Stimulated activated CD8-positive, alpha-beta memory T cell treated with anti-CD3 and anti-CD28 coated beads, Interleukin-4, amount 100 ng/mL, for 48 hours (primary cell): ENCODE measurements at places on chromosomes 2 and 18.
A peak's percentile ranks its signal among the peaks of the same experiment; 100 is the strongest.

- DNase-seq: peak; percentile 34
Observed at GRCh38 chr18:56532176-56532840, 106.1 kb downstream of the TXNL1 start.

DNA sequence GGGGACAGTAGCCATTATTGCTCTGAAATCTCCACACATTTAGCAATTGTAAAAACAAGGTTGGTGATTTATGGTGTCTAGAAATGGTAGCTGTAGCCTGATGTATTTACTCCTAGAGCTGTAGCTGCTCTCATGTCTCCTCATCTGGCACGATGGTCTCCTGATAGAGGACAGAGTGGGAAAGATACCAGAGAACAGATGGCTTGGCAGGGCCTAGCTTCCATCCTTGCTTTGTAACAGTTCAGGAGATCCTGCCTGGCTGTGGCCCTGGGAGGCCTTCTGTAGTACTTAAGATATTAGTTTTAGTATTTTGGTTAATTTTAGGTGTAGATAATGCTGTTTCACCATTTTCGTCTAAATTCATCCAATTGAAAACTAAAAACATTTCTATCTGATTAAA lies 6.7 kb downstream of the ATG16L1 start:
- DNase-seq: no peak

DNA sequence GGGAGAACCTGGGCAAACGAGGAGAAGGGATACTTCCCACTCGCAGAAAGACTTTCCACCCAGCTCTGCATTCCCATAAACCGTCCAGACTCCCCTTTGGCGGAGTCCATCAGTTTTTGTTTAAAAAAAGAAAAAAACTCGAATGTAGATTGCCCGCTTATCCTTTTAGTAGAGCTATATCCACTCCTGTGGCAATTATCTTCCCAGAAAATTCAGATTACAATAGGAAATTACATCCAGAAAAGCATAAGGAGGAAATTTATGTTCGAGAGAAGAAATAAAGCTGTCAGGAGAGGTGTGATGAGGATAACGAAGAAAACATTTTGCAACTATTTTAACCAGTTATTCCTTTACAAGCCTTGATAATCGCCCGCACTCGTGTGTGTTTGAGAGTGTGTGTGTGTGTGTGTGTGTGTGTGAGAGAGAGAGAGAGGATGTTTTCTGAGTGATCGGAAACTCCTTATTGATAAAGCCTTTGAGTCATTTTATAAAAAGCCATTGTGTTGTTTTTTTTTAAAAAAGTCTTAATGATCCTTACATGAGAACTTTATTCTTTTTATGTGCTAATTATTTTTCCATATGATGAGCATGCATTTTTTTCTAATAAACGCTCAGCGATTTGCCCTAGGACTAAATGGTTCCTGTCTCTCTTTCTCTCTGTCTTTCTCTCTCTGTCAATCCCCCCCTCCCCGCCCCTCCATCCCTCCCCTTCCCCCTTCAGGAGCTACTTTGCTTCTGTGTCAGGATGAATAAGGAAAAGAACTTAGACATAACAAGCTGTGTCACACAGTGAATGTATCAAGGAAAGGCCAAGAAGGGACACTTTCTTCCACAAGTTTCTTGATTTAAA lies 1.1 kb upstream of the PPP3R1 start:
- no peak for DNase-seq

- no peak for DNase-seq
Observed at GRCh38 chr2:46779447-46779941, 136.1 kb downstream of the MCFD2 start.

DNA sequence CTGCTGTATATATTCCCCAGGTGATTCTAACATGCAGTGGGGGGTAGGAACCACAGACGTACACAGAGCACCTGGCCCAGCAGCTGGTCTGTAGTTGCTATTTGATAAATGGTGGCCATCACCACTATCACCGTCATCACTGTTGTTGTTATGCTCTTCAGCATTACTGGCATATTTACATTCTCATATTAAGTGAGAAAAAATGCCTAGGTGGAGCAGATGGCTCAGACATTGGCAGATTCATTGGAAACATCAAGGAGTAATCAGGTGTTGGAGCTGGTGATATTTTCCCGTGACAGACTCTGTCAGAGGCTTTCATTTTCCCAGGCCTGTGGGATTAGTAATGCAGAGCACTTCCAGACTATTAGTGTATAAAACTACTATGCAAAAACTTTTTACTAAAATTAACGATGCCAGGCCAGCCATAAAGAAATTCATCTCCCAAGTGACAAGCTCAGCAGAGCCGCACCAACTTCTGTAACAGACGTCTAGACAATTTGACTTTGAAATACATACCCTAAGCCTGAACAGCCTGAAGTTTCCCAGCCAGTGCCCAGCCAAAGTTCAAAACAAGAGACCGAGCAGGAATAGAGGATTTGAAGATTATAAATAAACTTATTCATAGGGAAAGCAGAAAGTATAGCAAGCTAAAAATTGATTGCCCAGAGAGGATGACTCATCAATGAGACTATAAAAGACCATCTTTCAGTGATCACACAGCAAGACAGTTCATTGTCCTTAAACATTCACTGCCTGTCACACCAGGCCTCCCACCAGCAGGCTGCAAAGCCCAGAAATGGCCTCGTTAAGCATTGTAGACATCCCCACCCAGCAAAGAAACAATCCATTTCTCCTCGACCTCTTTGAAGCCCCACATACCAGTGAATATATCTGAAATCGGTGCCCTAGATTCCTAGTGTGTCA lies 247.4 kb upstream of the CHAC2 start:
- DNase-seq: no peak

DNA sequence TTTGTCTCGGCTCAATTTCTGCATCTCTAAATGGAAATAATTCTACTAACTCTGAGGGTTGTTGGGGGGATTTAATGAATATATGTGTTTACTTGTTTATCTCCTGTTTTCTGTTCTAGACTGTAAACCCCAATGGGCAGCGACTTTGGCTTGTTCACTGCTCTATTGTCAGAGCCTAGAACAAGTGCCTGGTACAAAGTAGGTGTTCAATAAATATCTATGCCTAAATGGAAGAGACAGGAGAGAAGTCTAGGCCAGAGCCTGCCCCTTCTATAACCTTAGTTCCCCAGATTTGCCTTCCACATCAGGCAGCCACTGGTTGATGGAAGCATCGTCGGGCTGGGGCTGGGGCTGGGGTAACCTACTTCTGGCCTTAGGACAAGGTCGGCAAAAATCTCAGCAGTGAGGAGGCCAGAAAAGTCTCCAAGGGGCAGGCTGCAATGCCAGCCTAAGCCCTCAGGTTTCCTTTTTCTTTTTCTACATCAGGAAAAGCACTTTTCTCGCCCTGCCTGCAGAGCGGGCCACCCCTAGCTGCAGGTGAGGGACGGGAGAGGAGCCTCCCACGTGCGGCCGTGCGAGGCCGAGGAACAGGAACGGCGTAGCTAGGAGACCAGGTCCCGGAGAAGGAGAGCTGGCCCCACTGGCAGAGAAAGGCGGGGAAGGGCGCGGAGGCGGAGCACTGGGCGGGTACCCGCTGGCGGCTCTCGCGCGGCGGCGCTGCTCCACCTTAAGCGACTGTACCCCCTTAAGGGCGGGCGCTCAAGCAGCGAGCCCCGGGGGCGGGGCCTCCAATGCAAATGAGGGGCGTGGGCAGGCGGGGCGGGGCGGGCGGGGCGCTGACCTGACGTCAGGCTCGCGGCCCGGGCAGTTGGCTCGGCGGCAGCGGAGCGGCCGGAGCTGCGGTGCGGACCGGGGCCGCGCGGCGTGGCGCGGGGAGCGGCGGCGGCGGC lies at the start of gene CNNM4:
Gene CNNM4, plus strand, starts transcription at position 867 of the 950 bp plus-strand sequence. CDS start 98 bp downstream, outside the sequence.
- peak; percentile 95 for DNase-seq

DNA sequence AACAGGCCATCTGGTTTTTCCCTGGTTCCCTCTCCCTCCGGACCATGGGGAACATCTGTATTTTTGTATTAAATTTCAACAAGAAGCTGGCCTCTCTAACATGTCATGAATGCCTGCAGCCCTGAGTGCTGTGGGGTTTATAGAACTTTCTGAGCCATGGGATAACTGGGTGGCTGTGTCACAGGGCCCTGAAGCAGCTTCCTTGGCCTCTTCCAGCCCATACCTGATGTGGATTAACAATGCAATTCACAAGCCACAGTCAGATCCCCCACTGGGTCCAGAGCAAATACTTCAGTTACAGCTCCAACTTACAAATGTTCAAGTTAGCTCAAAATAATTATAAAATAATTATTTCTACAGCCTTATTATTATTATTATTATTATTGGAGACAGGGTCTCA lies 307.8 kb upstream of the CELF4 start:
- no peak for DNase-seq

GRCh38 chr2:218381916-218382366 lies at the start of gene SLC11A1:
TSS of gene SLC11A1 (plus strand) at chr2:218382273. CDS start at chr2:218382369, 96 bp downstream.
- no peak for DNase-seq

DNA sequence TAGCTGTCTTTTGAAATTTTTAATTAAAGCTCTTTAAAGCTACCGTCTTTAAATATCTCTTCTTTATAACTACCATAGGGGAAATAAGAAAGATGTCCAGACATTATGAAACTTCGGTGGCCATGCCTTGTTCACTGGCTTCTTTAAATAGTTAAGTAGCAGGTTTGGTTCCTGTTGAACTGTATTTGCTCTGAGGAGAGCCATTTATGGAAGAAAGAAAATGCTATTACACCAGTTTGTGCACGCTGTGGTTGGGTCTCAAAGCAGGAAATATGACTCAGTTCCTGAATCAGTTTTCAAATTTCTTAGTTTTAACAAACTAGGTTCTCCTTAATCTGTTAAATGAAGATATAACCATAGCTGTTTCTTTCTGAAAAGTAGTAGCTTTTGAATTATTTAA lies 12.2 kb downstream of the ARPC2 start:
- DNase-seq: no peak

DNA sequence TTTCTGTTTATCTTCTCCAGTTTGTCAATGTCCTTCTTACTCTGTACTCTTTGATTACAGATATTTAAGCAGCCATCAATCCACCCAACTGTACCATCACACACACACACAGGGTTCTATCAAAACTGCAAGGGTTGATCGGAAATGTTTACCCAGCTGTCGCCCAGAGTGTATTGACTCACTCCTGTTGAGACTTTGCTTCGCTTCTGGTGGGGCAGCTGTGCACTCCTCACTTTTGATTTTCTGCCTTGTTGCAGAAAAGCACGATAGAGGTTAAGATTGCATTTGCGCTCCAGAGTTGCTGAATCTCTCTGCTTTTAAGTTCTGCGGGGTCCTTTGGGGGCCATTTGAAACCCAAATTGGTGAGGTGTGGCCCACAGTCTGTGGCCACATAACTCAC lies 216.2 kb downstream of the SETBP1 start:
- no peak for DNase-seq

- no peak for DNase-seq
Observed at GRCh38 chr2:150742094-150742493, 254.6 kb upstream of the RND3 start.

DNA sequence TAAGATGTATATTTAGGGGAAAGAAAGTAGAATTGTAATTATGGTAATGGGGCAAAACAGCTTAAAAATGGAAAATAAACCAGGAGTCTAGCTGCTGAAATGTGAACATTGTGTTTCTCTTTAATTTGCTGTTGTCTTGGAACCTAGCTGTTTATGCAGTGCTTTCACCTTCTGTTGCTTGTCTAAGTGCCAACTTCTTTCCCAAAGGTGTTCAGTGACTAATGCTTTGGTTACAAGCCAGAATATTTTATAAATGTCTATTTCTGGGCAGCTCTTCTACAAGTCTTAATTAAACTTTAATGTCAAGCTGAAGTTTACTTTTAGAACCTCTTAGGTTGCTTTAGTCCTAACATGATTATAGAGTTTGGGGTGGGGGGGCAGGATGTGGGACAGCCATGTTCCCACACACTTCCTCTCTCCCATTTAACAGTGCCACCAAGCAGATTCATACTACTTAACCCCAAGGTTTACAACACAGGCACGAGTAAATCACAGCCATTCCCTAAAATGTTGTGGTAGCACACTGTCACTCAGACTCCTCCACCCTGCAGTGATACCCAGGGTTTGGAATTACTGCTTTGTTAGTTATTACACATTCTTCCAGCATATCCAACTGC lies 60.6 kb downstream of the ITGA4 start:
- no peak for DNase-seq

DNA sequence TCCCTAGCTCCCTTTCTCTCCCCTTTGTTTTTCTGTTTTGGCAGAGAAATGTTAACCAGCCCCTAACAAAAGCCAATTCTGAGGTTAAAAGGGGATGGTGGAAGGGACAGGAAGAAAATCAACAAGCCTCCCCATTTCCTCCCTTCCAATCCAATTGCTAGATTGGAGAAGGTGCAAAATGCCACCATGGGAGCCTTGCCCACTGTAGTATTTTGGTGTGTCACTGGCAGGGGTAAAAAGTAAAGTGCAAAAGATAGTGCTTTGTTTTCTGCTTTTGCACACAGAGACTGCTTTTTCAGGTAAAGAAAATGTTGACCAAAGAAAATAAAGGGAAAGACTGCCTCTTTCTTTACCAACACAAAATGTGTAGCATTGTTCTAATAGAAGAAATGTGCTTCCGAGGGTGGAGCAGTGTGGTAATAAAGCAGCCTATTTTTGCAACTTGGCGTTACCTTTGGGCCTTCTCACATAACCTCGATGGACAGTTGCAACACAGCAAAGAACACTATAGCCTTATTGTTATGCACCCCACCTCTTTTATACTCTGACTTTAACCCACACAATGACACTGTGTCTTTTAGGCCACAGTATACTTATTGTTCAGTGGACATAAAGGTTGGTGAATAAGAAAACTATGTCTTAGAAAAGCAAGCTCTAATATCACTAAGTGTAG lies 861.8 kb downstream of the BCL11A start:
- no peak for DNase-seq

GRCh38 chr2:23312996-23313606 lies 71.9 kb upstream of the KLHL29 start:
- peak; percentile 69 for DNase-seq

GRCh38 chr18:59912007-59912550 lies 12.3 kb downstream of the PMAIP1 start:
- DNase-seq: no peak

DNA sequence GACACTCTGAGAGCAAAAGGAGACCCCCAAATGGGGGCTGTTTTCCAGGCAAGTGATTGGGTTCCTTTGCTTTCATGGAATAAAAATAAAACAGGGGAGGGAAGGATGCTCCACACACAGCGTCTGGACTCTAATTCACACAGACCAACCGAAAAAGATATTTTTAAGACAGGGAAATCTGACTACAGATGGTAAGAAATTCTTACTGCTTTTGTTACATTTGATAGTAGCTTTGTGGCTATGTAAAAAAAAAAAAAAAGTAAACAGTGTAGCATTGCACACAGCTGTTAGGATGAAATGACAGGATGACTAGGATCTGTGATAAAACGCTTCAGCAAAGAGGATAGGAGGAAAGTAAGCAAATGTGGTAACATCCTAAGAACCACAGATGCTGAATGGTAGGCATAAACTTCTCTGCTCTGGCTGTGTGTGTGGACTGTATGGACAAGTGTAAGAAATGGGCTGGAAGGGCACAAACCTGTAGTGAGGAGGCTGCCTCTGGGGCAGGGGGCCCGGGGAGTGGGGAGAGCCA lies 207.6 kb downstream of the ANAPC1 start:
- no peak for DNase-seq
